ENCODE measurements at places on chromosomes 6 and 20.

GRCh38 chr20:19750101-19750606 is 7.9 kb upstream of the RIN2 start:
- no peak for DNase-seq

GRCh38 chr6:70843328-70843918 is 113.4 kb downstream of the B3GAT2 start:
- DNase-seq, result no peak

DNA sequence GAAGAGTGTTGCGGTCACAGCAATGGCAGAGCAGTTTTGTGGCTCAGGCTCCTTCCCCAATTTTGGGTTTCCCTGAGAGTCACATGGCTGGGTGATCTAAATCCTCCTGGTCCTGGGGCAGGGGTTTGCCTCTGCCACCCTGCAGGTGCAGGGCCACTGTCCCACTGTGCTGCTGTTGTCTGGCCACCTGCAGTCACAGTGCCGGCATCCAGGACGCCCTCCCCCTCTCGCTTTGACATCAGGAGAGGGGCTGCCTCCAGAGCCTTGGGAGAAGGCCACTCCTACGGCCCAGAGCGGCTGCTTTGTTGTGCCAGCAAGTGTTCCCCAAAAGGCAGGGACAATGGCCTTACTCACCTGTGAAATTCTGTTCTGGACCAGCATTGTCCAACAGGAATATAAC is 449.0 kb downstream of the QKI start:
- DNase-seq, result no peak

GRCh38 chr20:36499723-36500501 is 41.4 kb upstream of the MYL9 start:
- no peak for DNase-seq

- DNase-seq, result no peak
Observed at GRCh38 chr6:159113223-159113622, 56.0 kb upstream of the FNDC1 start.

GRCh38 chr20:18688676-18689075 is 100.8 kb downstream of the DTD1 start:
- no peak for DNase-seq

DNA sequence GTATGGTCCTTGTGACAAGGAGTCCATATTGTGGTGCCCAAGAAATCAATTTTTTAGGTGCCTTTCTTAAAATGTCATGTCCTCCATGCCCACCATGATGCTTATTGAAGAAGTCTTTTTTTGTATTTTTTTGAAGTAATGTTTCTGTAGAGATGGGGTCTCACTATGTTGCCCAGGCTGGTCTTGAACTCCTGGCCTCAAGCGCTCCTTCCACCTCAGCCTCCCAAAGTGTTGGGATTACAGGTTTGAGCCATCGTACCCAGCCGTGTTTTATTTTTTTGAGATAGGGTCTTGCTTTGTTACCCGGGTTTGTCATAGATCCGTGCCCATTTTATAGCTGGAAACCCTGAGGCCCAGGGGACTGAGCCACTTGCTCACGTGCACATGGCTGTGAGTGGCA is 238.3 kb downstream of the ATXN1 start:
- no peak for DNase-seq

DNA sequence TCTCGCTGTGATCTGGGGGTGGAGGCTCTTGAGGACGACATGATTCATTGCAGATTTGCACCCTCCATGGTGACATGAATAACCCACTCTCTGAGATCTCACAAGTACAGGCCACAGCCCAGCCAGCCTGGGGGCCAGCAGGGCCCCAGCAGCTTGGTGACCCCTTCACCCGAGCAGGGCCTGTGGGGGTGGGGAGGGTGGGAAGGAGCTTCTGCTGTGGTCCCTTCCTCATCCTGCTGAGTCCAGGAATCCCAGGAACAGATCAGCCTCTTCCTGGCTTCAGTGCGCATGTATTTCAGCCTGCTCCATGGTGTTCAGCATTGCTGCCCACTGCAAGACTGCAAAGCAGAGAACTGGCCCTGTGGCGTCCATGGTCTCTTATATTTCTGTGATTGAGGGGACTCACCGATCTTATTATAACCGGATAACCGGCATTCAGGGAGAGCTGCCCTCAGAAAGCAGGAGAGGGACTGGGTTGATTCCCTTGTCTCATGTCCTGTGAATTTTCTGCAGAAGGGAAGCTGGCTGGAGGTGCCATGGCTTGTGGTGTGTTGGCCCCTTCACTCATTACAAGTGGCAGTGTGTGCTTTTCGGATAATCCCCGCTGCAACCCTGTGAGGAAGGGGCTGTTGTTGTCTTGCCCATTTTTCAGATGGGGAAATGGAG is 118.8 kb upstream of the FRMD1 start:
- no peak for DNase-seq

- DNase-seq, result peak; percentile 71
Observed at GRCh38 chr6:148203970-148204369, 138.7 kb upstream of the SASH1 start.

GRCh38 chr20:33568868-33569801 is 79.2 kb downstream of the CBFA2T2 start:
- DNase-seq, result no peak

GRCh38 chr6:113450061-113450465 is 407.1 kb upstream of the MARCKS start:
- DNase-seq, result no peak

- no peak for DNase-seq
Observed at GRCh38 chr20:53283597-53283996, 310.0 kb downstream of the ZNF217 start.

DNA sequence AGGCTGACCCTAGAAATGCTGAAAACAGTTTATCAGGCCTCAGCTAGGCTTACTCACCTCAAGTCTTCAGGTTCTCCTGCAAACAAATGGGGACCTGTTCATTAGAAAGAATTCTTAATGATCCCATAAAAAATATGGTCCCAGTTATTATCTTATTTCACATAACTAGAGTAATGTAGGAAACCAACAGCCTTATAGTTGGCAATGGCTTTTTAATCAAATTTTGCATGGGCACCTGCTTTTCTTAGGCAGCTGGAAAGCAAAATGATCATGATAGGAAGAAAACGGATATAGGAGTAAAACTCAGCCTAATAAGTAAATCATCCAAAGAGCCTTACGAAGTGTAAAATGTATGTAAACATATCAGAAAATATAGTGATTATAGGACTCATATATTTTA is 1.3 kb downstream of the NRSN1 start:
- no peak for DNase-seq

DNA sequence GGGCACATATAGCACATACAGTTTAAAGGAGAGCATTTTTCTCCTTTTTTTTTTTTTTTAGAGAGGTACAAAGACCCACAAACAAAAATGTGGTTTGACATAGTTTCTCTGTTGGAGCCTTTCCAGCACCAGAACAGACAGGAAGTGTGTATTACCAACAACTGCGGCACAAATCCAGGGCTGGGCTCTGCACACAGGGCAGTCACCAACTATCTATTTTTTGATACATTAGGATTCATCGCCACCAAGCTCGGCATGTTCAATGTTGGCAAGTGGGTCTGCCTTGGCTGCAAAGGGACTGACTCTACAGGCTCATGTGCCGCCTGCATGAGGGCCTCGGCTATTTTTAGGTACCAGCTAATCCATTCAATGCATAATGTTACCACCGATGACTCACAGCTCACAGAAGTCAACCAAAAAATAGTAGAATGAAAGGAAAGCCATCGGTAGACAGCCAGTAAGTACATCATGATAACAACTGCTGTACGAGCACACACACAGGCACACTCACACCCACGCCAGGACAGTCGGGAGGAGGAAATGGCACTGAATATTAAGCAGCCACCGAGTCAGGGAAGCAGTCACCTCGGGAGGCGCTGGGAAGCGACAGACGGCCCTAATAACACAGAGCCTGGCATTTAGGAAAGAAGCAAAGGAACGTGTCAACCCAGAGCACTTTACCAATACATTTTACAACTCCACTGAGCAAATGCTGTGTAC is 81.6 kb downstream of the GMPR start:
- peak; percentile 72 for DNase-seq

DNA sequence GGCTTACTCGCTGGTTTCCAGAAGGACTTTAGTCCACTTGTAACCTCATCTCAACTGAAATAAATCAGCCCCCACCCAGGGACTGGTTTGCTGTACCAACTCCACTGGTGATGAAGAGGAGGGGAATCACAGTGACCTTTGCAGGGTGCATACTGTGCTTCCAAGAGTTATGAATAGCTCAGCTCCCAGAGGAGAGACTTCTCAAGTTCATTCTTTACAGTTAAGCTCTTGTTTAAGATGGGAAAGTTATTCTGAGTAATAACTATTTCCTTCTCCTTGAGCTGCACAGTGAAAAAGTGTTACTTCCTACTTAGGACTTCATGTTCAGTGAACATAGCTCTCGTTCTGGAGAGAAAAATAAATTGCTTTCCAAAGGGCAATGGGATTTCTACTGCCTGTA is 166.5 kb upstream of the ECI2 start:
- no peak for DNase-seq

DNA sequence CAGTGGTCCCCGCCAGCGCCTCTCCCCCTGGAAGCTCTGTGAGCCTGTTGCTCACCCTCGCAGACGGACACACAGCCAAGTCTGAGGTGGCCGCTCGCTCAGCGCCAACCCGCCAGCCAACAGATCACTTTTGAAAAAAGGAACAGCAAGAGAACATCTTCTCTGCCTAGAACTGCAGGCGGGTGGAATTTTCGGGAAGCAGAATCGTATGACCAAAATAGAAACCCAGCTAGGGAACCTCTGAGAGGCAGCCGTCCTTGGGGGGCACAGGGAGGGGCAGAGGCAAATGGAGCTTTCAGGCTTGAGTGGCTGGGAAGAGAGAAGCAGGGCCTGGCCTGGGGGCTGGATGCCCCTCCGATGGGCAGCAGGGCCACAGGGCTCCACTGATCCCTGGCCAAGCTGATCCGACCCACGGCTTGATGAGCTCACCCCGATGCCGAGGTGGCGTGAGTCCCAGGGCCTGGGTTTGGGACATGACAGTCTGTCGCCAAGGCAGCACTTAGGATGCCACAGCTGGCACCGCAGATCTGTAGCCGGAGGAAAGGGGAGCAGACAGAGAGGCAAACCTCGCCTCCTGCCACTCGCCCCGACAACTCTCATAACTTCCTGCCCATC is 9.8 kb downstream of the NFATC2 start:
- no peak for DNase-seq

GRCh38 chr20:56439771-56440291 is 27.8 kb downstream of the CASS4 start:
- peak; percentile 39 for DNase-seq

GRCh38 chr20:34491226-34491931 is 24.8 kb upstream of the DYNLRB1 start:
- no peak for DNase-seq

- DNase-seq, result peak; percentile 61
Observed at GRCh38 chr6:169556758-169557548, 144.9 kb downstream of the WDR27 start.

GRCh38 chr6:54802775-54803634 is 43.6 kb upstream of the FAM83B start:
- no peak for DNase-seq

GRCh38 chr6:156995502-156995901 is 218.3 kb downstream of the ARID1B start:
- DNase-seq, result no peak

DNA sequence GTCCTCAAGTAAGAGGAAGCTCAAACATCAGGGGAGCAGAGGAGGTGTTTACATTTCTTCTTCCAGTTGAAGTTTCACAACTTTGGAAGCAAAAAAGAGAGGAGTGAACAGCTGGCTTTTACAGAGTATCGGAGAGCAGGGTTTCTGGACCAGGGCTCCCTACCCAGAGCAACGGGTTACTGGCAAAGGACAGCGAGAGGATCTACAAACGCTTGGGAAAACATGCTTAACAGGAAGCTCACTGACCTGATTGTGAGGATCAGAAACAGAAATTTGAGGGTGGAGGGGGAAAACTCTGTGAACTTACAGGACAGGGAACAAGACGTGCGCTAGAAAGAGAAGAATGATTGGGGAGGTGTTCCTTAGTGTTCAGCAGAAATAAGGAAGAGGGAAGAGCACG is 85.7 kb upstream of the TAB2 start:
- DNase-seq, result no peak

DNA sequence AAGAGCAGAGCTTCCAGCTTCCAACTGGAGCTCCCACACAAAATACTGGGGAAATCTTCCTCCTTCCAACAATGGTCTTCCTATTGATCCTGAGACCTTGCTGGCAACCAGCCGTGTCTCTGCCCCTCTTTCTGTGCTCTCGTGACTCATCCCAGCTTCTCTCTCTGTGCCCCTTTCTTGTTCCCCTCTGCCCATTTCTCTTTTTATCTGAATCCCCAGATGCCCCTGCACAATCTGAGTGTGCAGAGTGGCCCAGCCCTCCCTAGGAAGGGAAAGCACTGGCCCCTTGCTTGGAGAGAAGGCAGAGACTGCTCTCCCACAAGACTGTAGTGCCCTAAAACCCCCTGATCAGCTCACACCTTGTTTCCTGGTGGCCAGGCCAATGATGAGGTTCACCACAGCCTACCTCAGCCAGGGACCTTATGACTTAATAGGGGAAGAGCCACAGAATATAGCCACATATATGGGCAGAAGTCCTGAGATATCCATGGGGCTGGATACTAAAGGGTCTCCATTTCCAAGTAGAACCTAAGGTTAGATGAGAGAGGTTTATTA is 23.1 kb upstream of the MAS1L start:
- no peak for DNase-seq

GRCh38 chr6:109747221-109747620 is 56.1 kb downstream of the FIG4 start:
- no peak for DNase-seq

DNA sequence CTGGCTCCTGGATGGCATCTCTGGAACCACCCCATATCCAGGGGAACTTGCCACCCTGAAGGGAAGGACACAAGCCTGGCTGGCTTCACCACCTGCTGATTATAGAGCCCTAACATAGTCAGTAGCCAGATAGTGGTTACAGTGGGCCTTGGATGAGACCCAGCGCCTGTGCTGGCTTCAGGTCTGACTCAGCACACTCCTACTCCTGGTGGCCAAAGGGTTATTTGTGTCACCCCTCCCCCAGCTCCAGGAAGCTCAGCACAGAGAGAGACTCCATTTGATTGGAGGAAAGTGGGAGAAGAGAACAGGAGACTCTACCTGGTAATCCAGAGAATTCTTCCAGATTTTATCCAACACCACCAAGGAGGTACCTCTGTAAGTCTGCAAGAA is 12.8 kb downstream of the SNX14 start:
- no peak for DNase-seq

DNA sequence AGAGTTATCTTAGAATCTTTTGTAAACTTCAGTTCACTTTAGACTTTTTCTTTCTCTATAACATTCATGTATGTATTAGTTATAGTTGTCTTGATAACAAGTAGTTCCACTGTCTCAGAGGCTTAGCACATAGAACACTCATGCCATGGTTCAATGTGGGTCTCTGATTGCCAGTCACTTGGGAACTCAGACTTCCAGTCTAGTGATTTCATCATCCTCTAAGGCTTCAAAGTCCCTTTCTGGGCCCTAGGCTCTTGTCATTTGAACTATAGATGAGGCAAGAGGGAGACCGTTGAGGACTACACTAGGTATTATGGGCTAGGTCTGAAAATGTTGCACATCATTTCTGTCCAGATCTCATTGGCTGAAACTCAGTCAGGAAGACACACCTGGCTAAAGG is 8.4 kb upstream of the EEF1E1 start:
- no peak for DNase-seq

GRCh38 chr20:37566590-37567330 is 39.1 kb upstream of the BLCAP start:
- no peak for DNase-seq
